ENCODE measurements at places on chromosomes 4 and X.

- DNase-seq: no peak
These were observed 11.0 kb upstream of the IL3RA start for GRCh38 chrX:1325515-1326116.

GRCh38 chr4:74654230-74654681 is 140.1 kb downstream of the BTC start:
- no peak for DNase-seq

- no peak for DNase-seq
These were observed 73.0 kb upstream of the ADGRG2 start for GRCh38 chrX:19195243-19195610.

DNA sequence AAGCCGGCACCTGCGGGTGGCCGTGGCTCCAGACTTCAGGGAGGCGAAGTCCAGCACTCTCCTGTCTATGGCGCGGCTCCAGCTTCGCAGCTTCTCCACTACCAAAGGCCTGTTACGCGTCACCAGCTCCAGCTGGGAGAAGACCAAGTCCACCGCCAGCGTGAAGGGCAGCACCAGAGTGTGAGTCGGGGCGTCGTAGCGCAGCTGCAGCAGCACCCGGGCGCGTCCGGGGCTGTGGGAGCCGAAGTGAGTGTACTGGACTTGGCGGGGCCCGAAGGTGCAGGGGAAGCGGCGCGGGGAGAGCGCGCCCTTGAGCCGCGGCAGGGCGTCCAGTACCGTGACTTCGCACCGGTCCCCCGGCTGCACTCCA is 444 bp downstream of the FREM3 start:
- no peak for DNase-seq

DNA sequence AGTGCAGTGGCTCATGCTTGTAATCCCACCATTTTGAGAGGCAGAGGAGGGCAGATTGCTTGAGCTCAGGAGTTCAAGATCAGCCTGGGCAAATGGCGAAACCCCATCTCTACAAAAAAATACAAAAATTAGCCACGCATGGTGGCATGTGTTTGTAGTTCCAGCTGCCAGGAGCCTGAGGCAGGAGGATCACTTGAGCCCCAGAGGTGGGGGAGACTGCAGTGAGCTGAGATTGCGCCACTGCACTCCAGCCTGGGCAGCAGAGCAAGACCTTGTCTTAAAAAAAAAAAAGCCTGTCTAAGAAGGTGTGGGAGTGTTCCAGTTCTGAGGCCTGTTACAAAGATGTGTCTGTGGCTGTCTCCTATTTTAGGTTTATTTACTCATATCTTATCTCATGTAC is 38.0 kb downstream of the PI4K2B start:
- no peak for DNase-seq

DNA sequence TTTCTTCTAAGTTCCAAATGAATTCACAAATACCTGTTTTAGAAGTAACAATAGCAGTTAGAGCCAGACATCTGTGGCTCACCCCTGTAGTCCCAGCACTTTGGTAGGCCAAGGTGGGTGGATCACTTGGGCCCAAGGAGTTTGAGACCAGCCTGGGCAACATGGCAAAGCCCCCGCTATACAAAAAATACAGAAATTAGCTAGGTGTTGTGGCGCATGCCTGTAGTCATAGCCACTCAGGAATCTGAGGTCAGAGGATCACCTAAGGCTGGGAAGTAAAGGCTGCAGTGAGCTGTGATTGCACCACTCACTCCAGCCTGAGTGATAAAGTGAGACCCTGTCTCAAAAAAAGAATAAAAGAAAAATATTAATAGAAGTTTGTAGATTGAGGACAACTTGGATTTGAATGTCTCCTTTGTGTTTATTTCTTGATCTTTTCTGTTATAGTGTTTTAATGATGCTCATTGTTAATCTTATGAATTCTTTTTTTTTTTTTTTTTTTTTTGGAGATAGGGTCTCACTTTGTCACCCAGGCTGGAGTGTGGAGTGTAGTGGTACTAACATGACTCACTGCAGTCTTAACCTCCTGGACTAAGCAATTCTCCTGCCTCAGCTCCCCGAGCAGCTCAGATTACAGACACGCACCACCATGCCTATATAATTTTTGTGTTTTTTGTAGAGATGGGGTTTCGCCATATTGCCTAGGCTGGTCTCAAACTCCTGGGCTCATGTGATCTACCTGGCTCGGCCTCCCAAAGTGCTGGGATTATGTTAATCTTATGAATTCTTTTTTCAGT is 30.7 kb upstream of the RAPGEF2 start:
- no peak for DNase-seq

GRCh38 chrX:2542826-2543521 is 42.2 kb upstream of the DHRSX start:
- no peak for DNase-seq

DNA sequence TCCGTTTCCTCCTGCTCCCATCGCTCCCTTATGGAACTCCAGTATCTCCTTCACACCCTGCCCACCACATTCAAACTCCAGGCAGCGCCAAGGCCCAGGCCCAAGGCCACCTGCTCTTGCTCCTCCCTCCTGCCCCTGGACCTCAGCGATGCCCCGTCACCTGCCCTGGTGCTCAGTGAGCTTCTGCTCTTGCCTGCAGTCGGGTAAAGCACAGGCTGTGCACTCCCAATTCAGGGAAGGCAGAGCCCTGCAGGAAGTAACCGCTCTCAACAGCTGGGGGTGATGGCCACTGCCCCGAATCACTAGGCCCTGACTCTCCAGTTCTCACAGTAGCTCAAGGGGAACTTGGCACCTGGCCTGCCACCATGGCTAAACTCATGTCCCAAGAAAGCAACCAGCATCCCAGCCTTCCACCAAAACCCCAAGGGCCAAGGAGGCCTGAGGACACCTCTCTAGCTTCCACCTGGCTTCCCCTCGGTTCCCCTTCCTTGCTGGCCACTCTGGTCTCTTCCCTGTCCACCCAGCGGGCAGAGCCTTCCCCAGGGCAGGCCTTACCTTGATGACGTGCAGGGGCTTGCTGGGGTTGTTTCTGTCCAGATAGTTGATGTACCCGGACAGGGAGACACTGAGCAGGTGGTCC is 29.3 kb downstream of the WDR1 start:
- no peak for DNase-seq

DNA sequence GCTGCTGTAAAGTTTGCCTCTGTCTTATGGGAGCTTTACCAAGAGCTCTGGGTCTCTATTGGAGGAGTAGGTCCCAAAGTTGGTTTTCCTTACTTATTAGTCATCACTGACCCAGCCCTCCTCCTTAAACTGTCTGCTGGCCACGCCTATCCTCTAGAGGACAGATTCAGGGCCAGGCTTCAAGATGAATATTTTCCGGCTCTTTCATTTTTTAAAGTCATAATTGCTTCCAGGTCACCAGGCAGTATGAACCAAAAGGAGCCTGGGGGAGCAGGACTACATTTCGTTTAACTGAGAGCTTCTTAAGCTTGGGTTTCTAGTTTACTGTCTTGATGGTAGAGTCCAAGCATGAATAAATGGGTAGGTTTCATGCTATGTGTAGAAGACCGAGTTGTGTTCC is 13.7 kb downstream of the BCORL1 start:
- no peak for DNase-seq

DNA sequence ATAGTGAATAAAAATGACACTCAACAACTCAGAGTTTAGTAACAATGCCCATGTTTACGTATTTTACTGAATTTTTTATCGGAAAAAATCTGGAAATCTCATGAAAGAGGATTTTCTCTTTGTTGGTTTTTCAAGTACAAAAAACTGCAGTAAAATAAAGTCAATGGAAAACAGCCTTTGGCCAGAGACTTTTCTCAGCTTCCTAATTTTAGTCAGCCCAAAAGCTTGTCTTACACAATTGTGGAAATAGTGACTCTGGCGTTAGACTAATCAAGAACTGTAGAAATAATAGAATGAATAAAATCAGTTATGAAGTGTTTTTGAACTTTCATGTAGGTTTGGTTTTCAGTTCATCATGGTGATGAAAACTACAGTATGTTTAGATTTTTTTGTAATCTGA is 234.7 kb downstream of the DKK2 start:
- no peak for DNase-seq

DNA sequence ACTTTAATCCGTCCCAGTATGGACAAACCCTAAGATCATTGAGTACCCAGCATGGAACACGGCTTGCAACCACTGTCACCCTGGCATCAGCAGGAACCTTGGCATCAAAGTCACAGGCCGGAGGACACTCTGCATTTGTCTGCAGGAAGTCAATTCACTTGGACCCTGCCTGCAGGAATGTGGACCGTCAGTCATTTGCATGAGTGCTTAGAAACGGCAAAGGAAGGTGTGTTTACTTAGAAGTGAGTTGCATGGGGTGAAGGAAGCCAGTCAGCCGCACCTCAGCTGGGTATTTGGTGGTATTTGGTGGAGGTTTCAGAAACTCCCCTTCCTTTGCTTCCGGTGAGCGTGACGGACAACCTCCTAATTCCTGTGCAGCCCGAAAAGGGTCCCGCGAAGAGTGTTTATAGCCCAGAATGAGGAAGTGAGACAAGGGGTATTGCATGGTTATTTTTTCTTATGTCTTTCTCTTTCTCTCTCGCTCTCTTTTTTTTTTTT is 15.5 kb downstream of the P2RY8 start:
- no peak for DNase-seq
